Endodermal cell (in vitro differentiated cells): ENCODE measurements at places on chromosomes 5 and 9.

GRCh38 chr5:62268792-62269191, 37.2 kb upstream of the KIF2A start:
- no peak for DNase-seq

DNA sequence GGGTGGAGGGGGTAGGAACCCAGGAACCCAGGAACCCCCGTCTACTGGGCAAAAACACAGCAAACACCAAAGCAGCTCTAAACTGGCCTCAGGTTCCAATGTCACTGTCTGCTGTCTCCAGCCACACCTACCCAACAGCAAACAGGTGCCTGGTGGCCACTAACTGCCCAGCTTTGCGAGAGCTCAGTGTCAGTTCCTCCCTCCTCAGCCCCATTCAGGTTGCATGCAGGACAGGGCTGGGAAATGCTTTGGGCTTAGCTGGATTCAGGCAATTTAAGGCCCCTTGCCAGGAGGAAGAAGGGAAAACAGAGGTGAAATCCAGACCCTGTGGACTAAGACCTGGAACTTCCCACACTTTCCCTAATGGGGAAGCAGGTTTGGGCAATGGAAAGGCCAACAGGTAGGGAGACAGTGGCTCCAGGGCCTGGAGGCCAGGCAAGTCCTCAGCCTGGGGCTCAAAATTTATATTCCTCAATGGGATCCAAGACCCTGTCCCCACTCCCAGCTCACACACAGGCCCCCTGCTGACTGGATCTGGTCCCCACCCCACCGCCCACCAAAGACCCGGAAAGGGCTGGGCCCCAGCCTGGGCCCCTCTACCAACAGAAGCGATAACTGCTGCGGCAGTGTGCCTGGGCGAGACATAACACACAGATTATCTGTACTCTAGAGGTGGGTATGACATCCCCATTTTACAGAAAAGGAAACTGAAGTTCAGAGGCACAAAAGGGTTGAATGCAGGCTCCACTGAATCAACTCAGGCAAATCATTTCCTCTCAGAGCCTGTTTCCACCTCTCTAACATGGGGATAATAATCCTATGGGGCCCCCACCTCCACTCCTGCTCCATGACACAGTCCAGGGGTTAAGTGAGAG, 3.5 kb downstream of the EEIG1 start:
- DNase-seq = peak; percentile 37

DNA sequence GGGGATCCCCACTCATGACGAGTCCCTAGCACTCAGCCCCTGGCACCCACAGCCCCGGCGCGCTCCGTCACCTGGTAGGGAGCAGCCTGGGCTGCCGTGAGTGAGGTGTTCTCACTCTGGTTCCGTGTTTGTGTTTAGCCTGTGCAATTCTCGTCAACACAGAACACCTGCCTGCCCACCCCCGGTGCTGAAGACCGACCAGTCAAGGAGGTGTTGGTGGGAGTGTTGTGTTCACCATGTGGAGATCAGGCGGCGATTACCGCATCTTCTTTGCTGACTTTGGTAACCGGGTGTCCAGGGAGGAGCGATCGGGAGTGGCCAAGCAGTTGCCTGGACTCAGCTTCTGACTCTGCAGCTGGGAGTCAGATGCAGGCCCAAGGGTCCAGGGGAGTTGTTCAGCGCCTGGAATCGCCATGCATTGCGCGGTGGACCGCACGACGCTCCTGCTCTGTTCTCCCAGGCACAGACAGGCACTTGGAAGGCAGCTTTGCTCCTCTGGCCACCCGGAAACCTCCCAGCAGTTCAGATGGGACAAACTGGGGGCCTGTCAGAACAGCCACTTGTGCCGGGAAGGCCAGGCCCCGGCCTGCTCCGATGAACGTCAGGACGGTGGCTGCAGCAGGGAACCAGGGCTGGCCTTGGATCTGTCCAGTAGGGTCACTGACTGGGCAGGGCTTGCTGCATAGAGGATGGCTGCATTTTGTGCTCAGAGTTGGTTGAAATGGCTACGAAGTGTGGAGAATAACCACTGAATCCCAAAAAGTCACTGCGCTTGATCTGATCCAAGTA, 28.2 kb downstream of the EXOC3 start:
- DNase-seq = peak; percentile 47

DNA sequence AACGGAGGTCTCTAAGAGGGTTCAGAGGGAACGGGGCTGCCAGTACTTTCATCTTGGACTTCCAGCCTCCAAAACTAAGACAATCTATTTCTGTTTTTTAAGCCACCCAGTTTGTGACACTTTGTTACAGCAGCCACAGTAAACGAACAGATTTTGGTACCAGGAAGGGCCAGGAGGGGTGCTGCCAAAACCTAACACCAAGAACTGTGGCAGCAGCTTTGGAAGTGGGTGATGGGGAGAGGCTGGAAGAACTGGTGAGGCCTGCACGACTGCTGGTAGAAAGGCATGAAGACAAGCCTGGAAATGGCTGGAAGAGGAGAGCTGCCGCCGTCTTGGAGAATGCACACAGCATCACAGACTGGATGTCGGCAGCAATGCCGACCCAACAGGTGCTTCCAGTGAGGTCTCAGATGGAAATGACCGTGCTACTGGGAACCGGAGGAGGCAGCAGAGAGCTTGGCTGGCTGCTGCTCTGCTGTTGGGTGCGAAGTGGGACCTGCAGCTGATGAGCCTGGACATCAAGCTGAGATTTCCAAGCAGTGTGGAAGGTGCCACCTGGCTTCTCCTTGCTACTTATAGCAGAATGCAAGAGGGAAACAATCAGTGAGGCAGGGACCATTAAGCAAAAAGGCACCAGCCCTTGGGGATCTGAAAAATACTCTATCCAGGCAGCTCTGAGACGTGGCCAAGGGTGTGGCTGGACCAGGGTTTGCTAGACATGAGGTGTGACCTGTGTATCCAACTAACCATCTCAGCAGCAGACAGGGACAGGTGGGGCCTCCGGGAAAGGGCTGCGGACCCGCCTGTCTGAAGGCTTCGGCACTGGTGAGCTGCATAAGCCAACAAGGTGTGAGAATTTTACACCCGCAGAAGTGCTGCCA, 4.7 kb upstream of the TMEM210 start:
- DNase-seq = peak; percentile 81

GRCh38 chr9:18706648-18707047, 232.7 kb downstream of the ADAMTSL1 start:
- DNase-seq = peak; percentile 56

- no peak for DNase-seq
These were observed 294.3 kb downstream of the TLE1 start for GRCh38 chr9:81394881-81395675.

GRCh38 chr9:109556061-109556460, 58.0 kb upstream of the PTPN3 start:
- DNase-seq = peak; percentile 47

DNA sequence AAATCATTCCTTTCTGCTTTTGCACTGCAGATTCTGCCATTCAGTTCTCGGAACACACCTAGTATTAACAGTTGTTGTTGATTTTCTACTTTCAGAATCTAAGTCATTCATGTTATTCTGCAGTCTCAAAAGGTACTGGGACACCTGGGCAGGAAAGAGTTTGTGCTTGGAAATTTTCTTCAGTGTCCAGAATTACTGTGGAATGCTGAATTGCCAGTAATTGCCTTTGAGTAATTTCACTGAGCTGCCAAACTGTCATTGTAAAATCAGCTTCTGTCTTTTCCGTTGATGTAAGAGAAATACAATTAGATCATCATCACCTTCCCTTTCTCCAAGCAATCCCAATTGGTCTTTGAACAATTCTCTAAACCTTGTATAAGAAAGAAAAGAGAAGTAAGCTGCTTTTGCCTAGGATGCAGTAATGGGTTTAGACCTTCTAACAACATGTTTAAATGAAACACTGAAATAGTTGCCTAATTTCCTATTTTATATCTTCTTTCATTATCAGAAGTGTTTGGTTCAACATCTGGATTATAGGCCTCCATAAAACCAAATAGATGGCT, 75.7 kb upstream of the TGFBR1 start:
- no peak for DNase-seq

GRCh38 chr5:60445921-60446320, 254.0 kb downstream of the DEPDC1B start:
- no peak for DNase-seq

GRCh38 chr9:75101004-75101588, 12.8 kb downstream of the OSTF1 start:
- DNase-seq = peak; percentile 56
